ENCODE measurements at places on chromosomes 4 and X. TPM values are rescaled to one million over a fixed set of nuclear protein-coding genes. Genes with fewer than 3 reads are reported as not detected.

Gene DDX60
- 8.0 TPM for total RNA-seq

Gene DDX53
- not detected for total RNA-seq

- DNase-seq: no peak
These were observed 24.6 kb upstream of the TLR1 start for GRCh38 chr4:38829237-38829636.

- DNase-seq: no peak
These were observed 8.6 kb downstream of the F9 start for GRCh38 chrX:139538907-139539790.

GRCh38 chr4:145814246-145814645, 124.4 kb downstream of the ZNF827 start:
- peak; percentile 12 for DNase-seq

DNA sequence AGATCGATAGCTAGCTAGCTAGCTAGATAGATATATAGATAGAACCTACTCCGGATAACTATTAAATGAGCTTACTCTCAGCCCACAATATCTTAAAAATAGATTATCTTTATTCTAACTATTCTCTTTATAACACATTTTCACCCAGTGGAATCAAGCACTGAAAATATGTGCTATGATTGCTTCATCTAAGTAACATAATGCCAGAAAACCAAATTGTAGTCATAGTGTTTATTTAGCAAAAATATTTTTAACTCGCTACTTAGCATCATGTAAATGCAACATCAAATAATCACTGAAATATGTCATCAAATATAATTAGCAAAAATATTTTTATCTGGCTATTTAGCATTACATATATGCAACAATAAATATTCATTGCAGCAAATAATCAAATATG, 1.5 kb downstream of the TMEM156 start:
- peak; percentile 35 for DNase-seq
